ENCODE measurements at places on chromosomes 6 and 20.

GRCh38 chr6:35662999-35663398 is 25.7 kb downstream of the FKBP5 start:
- no peak for DNase-seq

- DNase-seq: no peak
Measured at GRCh38 chr6:161462148-161462547, 188.3 kb upstream of the AGPAT4 start.

DNA sequence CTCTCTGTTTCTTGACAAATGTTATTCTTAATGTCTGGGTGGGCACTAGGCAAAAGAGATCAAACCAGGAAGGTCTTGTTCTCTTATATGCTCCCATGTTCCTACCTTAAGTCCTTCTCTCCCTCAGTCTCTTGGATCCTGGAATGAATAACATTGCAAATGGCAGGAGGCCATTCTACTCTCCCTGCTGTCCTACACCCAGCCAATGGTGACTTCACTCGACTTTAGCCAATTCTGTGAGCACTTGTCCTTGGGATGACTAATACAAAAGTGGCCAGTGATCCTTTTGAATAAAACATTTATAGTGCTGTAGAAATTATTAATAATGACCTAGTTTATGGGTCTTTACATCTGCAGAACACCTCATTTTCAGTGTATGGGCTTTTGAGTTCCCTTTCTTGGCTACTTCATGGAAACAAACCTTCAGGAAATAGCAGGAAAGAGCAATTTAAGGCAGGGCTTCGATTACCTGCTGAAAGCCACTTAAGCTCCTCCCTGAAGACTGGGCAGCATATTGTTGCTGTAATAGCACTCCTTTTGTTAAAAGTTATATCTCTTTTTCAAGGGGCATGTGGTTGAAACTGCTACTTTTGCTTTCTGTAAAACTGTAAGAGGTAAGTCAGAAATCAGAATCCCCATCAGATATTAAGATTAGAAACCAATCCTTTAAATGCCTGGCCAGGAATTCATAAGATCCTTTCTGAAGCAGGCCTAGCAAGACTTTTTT is 10.5 kb downstream of the OTOR start:
- no peak for DNase-seq

GRCh38 chr20:9458138-9458796 is 56.1 kb upstream of the LAMP5 start:
- no peak for DNase-seq

- no peak for DNase-seq
Measured at GRCh38 chr20:20663841-20664240, 48.6 kb downstream of the RALGAPA2 start.

DNA sequence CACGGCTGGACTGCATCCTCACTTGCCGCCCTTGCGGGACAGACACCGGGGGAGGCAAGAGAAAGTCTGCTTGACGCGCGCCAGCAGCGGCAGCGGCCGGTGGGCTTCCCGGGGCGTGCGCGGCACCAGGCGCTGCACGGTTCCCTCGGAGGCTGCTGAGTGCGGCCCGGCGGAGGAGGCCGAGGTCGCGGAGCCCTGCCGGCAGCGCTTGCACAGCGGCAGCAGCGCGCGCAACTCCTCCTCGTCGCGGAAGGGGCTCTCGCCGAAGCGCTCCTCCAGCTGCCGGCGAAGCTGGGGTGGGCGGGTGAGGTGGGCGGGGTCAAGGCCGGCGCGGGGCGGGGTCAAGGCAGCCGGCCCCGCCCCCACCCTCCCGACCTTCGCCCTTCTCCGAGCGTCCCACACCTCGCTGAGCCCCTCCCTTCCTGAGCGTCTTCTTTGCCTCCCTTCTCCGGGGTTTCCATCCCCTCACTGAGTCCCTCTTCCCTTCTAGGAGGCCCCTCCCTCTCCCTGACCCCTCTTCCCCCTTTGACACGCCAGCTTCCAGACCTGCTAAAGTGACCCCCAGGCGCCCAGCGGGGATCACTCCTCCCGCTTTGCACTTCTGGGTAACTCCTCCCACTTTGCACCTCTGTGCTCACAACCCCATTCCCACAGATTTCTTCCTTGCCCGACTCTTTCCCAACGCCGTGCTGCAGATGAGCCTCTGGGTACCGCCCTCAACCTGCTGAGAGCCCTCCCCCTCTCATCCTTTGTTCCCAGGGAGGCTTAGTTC is 8.8 kb downstream of the DUSP15 start:
- DNase-seq: peak; percentile 76

DNA sequence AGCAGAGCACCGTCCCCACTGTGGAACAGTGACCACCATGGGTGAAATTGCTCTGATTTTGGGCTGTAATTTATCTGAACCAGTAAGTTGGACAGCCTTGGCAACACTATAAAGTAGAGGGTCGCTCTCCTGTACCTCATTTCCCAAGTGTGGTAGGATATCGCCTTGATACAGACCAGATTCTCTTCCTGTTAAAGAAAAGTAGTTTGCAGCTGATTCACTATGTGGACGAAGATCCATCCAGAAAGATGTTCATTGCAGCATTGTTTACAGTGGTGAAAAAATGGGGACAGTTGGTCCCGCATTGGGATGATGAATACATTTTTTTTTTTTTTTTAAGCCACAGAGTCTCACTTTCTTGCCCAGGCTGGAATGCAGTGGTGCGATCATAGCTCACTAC is 74.3 kb downstream of the SLX4IP start:
- no peak for DNase-seq

DNA sequence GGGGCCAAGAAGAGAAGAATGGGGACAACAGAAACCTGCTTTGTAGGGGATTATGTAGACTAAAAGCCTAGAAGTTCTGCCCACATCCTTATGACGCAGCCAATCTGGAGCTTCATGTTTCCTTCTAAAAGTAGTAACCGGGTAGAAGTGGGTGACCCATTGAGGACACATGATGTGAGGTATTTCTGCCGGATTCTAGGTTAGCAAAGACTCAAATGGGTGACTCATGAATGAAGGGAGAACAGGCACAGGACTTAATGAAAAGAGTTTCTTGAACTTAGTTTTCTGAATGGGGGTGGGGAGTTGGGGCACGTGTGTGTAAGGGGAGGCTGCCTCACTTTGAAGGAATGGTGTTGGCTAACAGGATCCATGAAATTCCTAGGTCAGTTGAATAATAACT is 68.8 kb downstream of the CDS2 start:
- no peak for DNase-seq

GRCh38 chr20:62308102-62308822 is 5.5 kb downstream of the ADRM1 start:
- DNase-seq: no peak

- DNase-seq: no peak
Measured at GRCh38 chr20:5297280-5298004, 19.3 kb downstream of the PROKR2 start.
